Myocyte (in vitro differentiated cells): ENCODE measurements at places on chromosomes 6 and 20. TPM values are rescaled to one million over a fixed set of nuclear protein-coding genes. Genes with fewer than 3 reads are reported as not detected.

Gene PRDM13
- total RNA-seq = not detected in 2 replicates

- DNase-seq = peak; percentile 43
Measured at GRCh38 chr6:3797231-3798054, 45.9 kb upstream of the PXDC1 start.

- DNase-seq = peak; percentile 68
Measured at GRCh38 chr6:121430514-121431460, 4.7 kb upstream of the GJA1 start.

- no peak for DNase-seq
Measured at GRCh38 chr6:140346428-140346827, 972.0 kb upstream of the CITED2 start.

GRCh38 chr20:41560970-41561369, 57.2 kb downstream of the CHD6 start:
- DNase-seq = no peak

GRCh38 chr6:53236241-53236640, 87.6 kb upstream of the GCM1 start:
- DNase-seq = no peak

DNA sequence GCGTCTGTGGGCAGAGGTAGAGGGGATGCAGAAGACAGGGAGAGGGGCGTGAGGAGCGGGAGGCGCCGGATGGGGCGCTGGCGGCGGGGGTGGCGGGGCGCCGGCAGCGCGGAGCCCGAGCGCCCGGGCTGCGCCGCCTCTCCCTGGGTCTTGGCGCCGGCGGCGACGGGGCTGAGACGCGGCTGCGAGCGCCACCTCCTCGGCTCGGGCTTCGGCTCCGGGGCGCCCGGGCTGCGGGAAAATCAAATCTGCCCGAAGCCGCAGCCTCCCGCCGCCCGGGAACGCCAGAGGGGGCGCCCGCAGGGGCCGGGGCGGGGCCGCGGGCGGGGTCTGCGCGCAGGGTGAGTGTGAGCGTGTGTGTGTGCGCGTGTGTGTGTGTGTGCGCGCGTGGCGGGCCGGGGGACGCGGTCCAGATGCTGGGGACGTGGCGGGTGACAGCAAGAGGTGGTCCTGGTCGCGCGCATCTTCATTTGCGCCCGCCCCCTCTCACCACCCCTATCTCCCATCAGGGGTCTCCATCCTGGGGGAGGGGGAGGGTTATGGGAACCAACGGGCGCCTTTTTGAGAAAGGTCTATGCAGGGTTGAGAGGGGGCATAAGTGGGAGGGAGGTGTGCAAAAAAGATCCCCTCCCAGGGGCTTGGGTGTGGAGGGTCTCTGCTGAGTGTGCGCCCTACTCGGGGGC, 646 bp upstream of the CPNE5 start:
- no peak for DNase-seq
